ENCODE measurements at places on chromosomes 1 and 21.

DNA sequence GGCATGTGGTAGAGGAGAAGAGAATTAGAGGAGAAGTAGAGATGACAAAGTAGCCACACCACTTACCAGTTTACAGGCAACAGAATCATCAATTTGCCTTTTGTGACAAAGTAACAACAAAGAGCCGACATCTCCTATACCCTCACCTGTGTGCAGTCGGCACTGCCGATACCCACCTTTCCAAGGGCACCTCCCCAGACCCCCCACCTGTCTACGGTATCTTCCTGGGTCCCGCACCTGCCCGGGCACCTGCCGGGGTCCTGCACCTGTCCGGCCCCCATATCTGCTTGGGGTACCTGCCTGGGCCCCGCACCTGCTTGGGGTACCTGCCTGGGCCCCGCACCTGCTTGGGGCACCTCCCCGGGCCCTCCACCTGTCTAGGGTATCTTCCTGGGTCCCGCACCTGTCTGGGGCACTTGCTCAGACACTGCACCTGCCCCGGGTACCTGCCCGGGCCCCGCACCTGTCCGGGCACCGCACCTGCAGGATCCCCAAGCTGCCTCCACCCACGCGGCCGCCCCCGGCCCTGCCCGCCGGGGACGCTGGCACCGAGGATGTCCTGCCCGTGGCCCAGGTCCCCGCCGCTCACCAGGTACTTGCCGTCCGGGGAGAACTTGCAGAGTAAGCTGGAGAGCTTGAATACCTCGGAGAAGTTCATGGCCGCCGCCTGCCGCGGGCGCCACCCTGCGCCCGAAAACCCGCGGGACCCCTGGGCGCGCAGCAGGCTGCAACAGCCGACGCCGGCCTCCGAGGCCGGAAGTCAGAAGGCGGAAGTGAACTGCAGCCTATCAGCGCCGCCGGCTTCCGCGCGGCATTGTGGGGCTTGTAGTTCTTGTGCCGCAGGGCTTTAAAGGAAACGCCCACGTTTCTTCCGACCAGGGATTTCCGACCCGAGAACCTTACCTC lies at the start of gene WRAP73:
WRAP73 (minus strand) TSS at position 762 of the 906 bp plus-strand sequence; CDS start at position 658, 104 bp downstream.
- peak; percentile 59 for DNase-seq

GRCh38 chr21:27586326-27586725 lies 619.4 kb upstream of the ADAMTS5 start:
- DNase-seq: no peak

- DNase-seq: peak; percentile 19
Measured at GRCh38 chr1:170967042-170967910, 31.9 kb downstream of the MROH9 start.

- no peak for DNase-seq
Measured at GRCh38 chr1:167052389-167052788, 37.8 kb downstream of the GPA33 start.

GRCh38 chr1:10211805-10212410 lies 1.5 kb downstream of the KIF1B start:
- DNase-seq: no peak

DNA sequence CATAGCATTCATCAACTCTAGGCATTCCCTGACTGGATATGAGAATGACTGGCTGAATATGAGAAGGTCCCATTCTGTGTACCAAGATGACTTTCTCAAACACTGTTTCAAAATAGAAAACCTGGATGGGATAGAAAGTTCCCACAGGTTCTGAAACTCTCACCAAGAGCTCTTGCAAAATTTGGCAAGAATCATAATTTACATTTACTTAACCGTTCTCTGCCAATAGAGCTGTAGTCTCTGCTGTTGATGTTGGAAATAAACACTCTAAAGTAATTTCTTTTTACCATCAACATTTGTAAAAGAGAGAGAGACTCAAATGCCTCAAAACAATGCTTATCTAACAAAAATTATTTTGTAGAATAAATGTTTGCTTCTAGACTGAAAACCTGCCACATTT lies 221.1 kb downstream of the LMO4 start:
- no peak for DNase-seq

DNA sequence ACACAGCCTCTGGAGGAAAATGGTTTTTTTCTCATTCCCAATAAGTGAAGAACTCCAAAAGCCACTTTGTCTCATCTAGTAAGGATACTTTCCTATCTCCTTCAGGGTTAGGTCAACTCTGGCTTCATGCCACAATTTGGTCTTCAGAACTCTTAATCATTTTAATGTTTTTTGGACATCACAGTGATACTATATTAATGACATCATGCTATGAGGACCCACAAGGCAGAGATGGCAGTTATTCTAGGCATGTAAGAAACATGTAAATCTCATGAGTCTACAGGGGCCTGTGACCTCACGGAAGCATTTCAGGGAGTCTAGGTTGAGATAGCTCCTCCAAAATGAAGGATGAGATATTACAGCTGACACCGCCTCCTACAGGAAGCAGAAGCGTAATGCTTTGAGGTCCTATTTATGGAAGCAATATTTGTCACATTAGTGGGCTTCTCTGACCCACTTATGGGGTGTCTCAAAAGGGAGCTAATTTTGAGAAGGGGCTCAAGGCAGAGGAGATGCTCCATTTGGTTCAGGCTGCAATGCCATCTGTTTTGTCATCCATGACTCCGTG lies 5.0 kb upstream of the GPR137B start:
- no peak for DNase-seq

DNA sequence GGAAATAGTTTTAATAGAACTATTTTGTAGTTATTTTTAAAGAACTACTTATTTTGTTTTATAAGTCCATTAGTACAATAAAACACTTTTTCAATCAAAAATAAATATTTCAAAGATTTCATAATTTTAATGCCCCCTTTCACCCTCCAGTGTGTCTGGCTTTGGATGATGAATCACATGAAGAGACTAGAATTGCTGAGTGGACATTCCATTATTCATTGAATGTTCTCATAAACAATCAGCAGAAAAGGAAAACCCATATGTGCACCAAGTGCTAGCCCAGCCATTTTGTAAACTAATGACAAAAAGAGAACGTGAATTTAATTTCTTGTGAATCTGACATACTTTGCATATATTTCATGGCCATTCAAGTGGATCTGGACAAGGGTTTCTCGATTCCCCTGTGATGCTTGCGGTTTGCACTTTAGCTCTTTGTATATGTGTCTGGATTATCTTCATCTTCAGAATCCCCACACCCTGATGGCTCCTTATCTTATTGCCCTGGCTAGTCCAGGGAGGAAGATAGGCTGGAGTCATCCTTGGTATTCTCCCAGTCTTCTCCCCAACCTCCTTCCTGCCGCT lies 20.7 kb upstream of the CHIA start:
- DNase-seq: no peak

- no peak for DNase-seq
Measured at GRCh38 chr1:186730951-186731729, 50.9 kb upstream of the PTGS2 start.

GRCh38 chr1:171984850-171985485 lies 143.7 kb downstream of the DNM3 start:
- no peak for DNase-seq

GRCh38 chr21:44817914-44818639 lies at the start of gene SUMO3:
Gene SUMO3 (minus strand): TSS chr21:44818062. CDS start chr21:44817968, 94 bp downstream.
- DNase-seq: no peak

- no peak for DNase-seq
Measured at GRCh38 chr1:47440599-47441081, 2.8 kb downstream of the FOXD2 start.
